NCI-H1436 treated with DMSO at 0.1 percent for 48 hours (cell line): ENCODE measurements at places on chromosomes 1 and 21.

DNA sequence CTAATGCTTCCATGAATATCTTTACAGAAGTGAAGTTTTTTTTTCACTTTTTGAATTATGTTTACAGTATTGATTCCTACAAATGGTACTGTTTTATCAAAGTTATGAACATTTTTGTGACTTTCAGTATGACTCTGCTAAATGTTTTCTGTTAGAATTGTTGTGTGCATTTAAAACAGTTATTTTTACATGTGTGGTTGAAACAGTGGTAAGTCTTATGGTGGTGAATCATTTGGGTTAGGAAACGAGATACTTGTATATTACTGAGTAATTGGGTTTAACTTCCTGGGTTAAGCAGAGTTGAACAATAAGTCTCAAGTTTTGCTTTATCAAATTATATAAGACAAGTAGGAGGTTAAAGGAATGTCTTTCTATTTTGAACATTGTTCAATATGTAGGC, 66.8 kb downstream of the VPS13D start:
- DNase-seq = no peak

GRCh38 chr1:197286634-197287033, 18.6 kb downstream of the CRB1 start:
- DNase-seq = no peak

DNA sequence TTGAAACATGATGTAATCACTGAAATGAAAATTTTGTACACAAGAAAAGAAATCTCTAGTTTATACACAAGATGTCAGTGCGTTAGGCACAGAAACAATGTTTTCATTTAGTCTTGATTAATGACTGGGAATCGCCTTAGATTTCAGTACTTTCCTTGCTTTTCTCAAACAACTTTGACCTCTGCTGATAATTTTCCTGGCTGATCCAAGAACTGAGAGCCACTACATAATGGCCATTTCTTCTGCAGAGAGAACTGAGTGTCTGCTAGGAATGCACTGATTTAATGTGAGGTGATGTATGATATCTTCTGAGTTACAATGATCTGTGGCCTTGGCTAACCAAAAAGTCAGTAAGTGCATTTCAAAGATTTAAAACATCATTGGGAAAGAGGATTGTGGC, 308.1 kb downstream of the CTH start:
- DNase-seq = no peak

DNA sequence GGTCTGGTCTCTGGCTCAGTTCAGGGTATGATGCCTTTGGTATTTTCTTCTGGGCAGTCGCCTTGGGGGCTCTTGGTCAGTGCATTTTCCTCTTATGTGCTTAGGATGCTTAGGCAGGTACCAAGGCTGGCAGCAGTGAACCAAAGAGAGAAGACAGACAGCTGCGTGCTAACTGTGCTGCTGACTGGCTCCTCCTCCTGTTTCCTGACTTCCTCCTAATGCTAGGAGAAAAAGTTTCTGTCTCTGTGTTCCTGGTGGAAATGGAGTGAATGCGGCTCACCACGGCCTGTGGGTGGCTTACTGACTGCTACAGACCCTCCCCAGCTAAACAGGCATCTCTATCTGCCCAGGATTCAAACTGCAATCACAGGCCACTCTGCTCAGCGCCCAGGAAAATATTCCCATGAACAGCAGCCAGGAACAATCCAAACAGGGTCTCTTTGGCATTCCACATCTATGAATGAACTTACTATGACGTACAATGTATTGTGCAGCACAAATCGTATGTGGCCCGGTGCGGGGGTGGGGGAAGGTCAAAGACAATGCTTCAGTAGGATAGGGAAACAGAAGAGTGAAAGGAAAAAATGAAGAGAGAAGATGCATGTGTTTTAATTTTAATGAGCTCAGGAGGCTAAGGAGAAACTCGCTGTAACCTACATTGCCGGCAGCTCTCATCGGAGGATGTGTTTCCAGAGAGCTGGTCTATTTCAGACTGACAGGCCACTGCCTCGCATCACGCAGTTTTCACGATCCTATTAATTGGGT, 2.8 kb downstream of the ABCG1 start:
- DNase-seq = no peak

- DNase-seq = no peak
Measured at GRCh38 chr1:200043336-200043668, 15.8 kb downstream of the NR5A2 start.

GRCh38 chr1:208129060-208129459, 115.1 kb downstream of the PLXNA2 start:
- no peak for DNase-seq

GRCh38 chr1:1157033-1157365, 16.7 kb upstream of the TTLL10 start:
- DNase-seq = no peak

DNA sequence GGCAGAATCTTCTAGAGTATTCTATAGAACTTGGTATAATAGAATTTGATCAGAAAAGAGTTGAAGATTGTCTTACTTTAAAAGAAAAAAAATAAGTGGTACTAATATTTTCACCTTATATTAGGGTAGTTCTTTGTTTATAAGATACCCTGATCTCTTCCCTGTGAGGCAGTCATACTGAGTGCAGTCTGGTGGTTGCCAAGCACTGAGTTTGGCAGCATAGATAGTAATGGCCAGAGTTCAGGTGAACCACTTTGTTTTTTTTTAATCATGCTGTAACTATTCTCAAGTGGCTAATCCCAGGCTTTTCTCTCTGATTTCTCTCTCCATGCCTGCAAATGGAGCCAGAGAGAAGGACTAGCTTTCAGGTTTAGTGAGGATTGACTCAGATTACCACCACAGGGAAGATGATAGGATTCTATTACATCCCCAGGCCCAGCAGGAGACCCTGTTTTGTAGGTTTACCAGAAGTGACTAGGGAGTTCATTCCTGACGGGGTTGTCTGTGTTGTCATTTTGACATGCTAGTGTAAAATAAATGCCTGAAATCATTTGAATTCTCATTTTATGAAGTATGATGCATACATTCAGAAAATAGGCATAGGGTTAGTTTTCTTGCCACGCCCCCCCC, 16.7 kb downstream of the KDM1A start:
- DNase-seq = no peak

DNA sequence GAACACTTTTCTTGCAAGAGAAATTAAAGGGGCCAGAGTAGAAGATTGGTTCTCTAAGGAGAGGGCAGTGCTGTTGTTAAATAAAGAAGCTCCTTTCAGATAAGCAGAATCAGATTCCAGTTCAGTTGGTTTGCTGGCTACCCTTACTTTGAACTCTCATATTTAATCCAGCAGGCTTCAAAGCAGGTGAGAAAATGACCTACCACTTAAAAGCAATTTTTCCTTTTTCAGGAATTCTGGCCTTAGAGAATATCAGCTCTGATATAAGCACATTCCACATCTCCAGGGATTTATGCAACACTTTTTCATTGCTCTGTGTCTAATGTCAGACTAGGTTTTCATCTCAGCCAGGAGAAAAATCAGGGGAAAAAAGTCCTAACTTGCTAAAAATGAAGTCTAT, 28.7 kb downstream of the WNT2B start:
- no peak for DNase-seq
